ENCODE measurements at places on chromosomes 4 and X.

GRCh38 chrX:39491548-39492297 is 606.0 kb downstream of the BCOR start:
- no peak for DNase-seq

DNA sequence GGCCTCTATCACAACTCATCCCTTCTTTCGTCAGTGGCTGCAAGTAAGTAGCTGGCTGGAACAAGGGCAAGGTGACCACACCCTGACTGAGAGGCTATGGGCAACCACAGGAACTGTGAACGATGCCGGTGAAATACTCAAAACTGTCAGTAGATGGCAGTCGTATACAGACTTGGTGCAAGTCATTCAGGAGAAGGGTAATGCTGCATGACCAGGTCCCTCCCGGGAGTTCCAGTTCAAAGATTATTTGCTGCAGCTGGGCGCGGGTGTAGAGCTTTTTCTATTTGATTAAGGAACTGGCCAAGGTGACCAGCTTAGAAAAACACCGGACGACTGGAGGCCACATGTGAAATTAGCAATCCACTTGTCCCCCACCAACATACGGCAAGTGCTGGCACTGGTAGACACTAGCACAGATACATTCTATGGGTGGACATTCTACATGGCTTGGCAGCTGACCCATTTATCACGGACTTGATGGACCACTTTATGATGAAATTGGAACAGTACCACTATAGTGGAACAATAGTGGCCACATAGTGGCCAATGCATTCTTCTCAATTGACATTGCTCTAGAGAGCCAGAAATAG is 726.6 kb downstream of the TRAM1L1 start:
- DNase-seq, result no peak

DNA sequence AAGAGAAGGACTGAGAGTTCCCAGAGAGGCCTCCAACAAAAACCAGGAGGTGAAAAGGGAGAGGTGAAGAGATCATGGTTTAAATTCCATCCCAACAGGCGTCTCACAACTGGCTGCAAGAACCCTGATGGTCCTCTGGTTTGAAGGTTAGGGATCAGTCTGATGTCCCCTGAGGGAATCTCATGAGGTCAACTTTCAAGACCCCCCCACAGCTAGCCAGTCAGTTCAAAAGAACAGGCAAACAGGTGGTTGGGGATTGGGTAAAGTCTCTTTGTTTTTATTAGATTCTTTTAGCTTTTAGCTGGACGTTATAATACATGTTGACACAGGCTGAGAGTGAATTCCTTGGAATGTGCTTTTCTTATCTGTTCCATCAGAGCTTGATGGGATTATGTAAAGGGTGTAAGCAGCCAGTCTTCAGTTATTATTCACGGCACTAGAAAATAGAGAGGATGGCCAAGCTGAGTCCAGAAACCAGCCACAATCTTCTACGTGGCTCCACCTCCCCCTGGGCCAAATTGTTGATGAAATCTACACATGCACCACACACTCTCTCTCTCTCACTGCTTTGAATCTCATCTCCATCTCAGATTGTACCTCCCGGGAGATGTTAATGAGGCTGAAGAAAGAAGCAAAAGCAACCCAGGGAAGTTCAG is 20.8 kb downstream of the ENPP6 start:
- no peak for DNase-seq

DNA sequence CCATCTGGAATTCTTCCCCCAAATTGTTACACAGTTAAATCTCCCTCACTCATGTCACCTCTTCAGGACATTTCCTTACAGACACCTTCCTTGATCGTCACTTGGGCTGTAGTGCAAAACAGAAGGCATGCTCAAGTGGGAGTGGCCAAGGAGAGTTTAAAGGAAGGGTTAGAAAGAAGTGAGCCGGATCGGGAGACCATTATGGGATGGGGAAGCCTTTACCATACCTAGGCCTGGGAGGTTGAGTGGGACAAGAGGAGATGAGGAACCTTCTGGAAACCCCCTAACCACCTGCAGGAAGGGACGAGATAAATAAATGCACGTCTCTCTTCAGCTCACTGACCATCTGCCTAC is 102.7 kb downstream of the UCHL1 start:
- DNase-seq, result no peak

- no peak for DNase-seq
Measured at GRCh38 chrX:123311486-123311885, 127.4 kb downstream of the GRIA3 start.

GRCh38 chr4:119480331-119480730 is 148.3 kb downstream of the PDE5A start:
- DNase-seq, result no peak

DNA sequence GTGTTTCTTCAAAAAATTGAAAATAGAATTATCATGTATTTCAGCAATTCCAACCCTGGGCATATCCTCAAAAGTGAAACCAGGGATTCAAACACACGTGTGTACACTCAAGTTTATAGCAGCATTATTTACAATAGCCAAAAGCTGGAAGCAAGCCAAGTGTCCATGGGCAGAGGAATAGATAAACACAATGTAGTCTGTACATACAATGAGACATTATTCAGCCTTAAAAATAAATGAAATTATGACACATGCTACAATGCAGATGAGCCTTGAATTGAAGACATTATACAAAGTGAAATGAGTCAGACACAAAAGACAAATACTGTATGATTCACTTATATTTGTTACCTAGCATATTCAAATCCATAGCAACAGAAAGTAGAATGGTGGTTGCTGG is 853.4 kb downstream of the STIM2 start:
- no peak for DNase-seq

DNA sequence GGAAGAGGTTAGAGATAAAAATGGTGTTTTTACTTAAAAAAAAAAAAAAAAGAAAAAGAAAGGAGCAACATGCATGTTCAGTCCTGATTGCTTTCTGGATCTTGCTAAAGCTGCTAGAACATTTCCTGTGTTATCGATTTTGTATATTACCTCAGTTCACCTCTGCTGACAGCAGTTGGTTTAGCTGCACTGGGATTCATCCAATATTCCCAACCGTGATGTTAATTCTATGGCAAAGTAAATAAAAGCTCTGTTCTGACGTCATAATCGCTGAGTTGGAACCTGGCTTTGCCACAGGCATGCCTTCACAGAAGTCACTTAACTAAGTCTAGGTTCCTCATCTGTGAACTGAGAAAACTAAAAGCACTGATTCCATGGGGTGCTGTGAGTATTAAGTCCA is 90.7 kb upstream of the SORBS2 start:
- no peak for DNase-seq

DNA sequence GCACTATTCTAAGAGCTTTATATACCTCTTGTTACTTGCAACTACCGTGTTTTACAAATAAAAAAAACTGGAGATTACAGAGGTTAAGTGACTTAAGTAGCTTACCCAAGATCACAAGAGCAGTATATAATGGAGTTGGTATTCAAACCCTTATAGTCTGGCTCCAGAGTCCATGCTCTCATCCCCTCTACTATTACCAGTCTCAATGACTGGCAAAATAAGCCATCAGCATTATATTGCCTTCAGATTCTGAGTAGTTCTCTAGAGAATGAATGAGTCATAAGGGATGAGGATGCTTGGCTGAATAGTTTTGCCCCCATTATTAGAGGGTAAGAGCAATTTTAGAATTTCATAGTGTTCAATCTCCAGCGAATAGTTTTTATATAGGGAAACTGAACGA is 170.1 kb upstream of the ATOH1 start:
- no peak for DNase-seq

GRCh38 chr4:3655963-3656362 is 110.2 kb upstream of the ADRA2C start:
- no peak for DNase-seq

GRCh38 chr4:78766026-78766425 is 10.1 kb upstream of the BMP2K start:
- DNase-seq, result no peak

DNA sequence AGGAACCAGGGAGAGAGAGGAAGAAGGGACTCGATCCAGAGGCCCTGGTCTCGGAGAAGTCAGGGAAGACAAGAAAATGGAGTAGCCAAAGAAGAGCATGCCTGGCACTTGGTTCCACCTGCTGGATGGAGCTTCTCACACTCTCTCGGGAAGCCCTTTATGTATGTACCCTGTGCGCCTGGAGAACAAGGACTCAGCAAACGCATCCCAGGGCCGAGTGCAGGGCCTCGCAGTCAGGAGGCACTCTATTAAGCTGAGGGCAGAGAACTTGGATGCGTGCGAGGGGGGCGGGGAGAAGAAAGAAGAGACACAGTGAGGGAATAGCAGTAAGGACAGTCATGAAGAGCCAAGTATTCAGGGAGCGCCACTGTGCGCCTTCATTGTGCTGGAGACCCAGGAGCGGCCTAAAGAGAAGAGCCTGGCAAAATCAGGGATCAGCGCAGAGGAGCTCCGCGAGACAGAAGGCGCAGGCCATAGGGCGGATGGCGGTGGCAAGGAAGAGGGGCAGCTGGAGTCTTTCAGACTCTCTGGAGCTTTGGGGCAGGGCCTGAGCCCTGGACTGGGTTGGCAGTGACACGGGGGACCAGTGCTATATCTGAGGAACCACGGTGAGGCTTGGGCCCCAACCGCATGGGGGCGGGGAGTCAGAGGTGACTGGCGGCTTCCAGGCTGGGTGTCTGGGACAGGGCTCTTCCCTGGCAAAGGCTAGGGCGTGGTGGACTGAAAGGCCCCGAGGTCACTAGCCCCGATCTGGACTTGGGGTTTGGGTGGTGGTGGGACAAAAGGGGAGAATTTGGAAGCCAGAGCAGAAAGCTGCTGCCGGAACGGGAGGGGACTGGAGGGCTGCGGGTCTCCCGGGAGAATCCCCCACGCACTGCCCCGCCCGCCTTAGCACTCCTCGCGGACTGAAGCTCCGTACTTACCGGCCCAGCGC is 1.9 kb upstream of the SEPTIN6 start:
- no peak for DNase-seq

DNA sequence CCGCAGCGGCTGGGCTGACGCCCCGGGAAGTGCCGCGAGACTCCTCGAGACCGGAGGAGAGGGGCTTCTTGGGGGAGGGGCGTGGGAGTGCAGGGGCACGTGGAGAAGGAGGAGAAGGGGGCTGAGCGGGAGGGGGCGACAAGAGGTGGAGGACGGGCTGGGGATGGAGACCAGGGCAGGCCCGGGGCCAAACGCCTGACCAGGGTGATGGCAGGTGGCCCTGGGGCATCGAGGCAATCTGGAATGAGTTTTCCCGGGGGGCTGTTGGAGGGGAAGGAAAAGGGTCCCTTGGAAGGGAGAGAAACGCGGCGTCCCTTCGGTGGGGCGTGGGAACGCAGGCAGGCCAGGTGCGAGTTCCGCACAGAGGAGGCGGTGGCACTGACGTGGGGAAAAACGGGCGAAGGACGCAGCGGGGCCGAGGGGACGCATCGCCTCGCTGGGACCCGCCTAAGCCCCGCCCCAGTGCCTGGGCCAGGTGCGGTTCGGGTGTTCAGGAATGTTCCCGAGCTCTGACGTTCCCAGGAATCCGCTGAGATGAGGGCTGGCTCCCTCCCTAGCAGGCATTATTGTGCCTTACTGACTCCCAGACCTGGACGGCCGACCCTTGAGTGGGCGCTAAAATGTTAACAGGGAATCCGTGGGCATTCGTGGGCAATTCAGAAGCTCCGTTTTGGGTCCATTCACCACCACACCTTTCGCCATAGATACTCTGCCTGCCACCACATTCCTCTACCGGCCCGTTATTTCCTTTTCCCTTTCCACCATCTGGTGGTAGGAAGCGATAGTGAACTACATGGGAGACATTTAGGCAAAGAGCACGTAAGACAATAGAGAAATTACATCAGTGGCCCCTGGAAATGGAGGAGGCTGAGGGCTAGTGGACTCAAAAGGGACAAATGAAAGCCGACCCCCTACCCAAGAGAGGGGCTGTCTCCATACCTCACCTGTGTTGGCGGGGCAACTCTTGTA is 795 bp upstream of the SH3KBP1 start:
- DNase-seq, result no peak

DNA sequence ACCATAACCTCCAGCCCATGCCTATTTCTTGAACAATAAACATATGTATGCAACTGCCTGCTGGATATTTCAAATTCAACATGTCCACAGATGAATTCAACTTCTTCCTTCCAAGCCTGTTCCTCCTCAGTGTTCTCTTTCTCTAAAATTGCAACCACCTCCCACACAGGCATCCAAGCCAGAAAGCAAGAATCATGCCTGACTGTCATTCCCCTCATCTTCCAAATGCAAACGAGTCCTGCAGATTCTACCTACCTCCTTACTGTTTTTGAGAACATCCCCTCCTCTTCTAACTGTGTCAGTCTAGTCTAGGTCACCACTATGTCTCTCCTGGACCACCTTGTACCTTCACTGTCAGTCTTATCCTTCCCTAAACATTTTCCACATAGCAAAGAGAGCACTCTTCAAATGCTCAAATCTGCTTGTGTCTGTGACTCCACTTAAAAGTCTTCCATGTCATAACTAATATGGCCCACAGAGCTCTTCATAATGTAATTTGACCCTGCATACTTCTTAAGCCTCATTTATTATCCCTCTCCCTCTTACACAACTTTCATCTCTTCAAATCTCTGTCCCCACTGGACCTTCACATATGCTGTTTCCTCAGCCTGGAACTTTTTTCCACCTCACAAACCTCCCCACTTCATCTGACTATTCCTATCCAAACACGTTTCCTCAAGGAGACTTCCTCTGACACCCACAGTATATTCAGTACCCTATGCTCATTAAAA is 25.7 kb downstream of the MAPK10 start:
- DNase-seq, result no peak

DNA sequence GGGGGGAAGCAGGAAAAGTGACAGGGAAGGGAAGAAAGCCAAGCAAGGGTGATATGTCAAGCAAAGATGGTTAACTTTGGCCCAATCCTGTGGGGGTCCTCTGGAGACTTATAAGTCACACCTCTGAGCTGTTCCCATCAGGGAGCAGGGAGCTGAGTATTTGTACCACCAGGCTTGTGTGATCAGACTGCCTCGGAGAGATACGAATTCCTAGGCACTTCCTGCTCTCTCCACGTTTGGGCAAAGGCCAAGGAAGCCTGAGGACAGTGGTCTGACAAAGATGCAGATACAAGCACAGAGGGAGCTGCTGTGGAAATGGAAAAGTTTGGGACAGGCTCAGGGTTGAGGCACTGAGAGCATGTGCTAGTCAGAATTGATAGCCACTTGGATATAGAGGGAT is 10.4 kb upstream of the PPP3CA start:
- no peak for DNase-seq

DNA sequence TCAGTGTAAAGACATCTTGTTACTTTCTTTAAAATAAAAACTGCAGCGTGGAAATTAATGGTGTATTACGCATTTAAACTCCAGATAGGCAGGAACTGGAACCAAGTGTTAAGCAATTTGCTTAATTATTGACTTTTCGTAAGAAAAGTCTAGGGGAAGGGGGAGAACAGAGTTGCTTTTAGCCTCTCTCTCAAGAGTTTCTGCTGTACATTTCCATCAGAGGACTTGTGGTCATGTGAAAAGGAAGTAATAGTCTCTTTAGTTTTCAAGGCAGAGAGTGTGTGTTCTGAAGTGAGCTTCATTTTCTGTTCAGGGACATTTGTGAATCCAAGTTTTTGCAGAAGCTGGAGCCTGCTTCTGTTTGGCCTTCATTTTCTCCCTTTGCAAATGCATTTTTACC is 127.2 kb downstream of the UBE2K start:
- no peak for DNase-seq

DNA sequence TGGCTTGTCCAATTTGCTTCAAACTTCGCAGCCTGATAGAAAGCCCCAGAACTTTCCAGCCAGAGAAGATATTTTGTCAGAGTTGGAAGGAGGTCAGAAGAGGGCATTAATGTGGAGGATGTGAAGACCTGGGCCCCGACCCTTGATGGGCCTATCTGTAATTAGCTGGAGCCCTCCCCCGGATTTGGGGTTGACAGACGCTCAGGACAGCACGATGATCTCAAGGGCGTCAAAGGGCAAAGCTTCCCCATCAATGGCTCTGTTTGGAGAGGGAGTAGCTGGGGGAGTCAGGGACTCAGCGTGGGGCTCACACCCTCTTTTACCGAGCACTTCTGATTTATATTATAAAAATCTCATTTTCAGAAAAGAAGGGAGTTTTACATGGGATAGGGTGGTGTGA is 59.0 kb upstream of the PPP2R3B start:
- DNase-seq, result no peak
